ENCODE measurements at places on chromosomes 1 and 21.
A peak's percentile ranks its signal among the peaks of the same experiment; 100 is the strongest.

DNA sequence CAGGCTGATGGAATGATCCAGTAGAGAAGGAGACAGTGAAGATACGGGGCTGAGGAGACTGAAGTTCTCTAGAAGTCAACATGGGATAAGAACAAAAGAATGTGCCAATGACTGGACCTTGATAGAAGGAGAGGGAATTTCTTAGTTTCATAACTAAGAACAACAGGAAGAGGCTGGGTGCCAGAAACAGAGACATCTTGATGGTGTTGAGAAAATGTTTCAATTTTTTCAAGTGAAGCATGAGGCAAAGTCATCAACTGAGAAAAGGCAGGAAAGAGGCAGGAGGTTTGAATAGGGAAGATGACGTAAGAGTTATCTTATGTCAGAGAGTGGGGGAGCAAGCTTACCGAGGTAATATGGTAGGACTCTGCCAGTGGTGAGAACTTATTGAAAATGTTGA lies 80.1 kb downstream of the SPAG17 start:
- DNase-seq: no peak

DNA sequence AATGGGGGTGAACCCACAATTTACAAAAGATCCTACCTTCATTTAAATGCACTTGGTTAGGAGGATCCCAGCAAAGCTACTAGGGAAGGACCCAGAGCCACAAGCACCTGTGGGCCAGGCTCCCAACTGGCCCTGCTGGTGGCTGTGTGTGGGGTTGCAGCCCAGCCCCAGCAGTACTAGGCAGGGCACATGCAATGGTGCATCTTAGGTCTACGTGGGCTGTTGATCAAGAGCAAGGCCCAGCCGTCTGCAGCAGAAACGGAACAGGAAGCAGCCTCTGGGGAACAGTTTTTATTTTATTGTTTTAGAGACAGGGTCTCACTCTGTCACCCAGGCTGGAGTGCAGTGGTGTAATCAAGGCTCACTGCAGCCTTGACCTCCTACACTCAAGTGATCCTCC lies 134.1 kb upstream of the RAB4A start:
- no peak for DNase-seq

DNA sequence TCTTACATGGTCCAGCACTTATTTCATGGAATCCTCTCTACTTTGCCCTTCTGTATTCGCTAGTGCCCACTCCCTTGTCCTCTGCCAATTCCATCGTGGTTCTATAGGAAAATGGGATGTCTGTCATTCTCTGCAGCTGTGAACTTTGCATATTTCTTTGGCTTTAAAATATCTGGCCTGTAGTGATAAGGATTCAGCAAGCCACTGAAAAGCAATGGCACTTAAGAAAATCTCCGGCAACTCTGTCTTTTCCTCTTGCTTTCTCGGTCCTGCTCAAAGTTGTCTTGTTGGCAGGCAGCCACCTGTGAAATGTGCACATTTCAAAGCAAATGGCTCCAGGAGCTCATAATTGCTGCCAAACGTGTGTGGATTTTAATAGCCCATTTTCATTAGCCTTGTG lies 91.8 kb downstream of the CHD1L start:
- DNase-seq: no peak

- DNase-seq: no peak
These were observed 704 bp downstream of the ALG6 start for GRCh38 chr1:63368131-63368530.

- DNase-seq: no peak
These were observed 6.5 kb upstream of the ITLN1 start for GRCh38 chr1:160891474-160891873.

- no peak for DNase-seq
These were observed 1.1 kb upstream of the TRPM2 start for GRCh38 chr21:44352253-44352860.

DNA sequence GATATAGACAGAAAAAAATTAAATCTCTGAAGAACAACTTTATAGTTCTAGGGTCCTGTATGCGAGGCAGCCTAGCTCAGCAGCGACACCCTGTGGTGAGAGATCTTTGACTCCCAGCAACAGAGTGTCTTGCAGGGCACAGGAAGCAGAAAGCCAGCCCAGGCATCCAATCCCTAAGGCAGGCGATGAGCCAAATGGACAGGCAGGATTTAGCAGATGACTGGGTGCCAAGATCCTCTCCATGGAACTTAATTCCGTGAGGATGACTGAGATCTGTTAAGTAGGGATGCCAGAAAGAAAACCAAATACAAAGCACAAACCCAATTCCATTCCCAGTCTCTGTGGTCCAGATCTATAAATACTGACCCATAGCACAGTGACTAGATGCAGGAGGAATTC lies 38.8 kb downstream of the HLCS start:
- DNase-seq: no peak

- DNase-seq: peak; percentile 5
These were observed 22.7 kb upstream of the FHAD1 start for GRCh38 chr1:15224259-15224869.

All from mesenteric fat pad (tissue), 1 donor.